ENCODE measurements at places on chromosomes 3 and 15.
A peak's percentile ranks its signal among the peaks of the same experiment; 100 is the strongest.

- no peak for DNase-seq
These were observed 18.3 kb upstream of the MED12L start for GRCh38 chr3:151067158-151067557.

- no peak for DNase-seq
These were observed 9.1 kb upstream of the INO80 start for GRCh38 chr15:41125063-41125669.

DNA sequence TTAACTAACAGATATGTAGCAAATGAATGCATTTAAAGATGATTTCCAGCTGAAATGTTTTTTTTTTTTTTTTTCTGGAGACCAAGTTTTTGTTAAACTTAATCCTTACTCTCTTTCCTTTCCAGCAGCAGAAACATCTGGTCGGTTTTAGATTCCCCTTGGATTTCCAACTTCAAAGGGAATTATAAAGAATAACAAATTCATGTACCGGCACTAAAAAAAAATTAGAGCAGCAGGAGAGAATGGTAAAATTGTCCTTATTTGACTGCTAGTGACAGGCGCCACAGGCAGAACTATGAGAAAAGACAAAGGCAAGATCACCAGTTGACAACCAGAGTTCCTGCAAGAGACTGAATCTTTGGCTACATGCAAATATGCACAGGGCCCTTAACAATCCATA is 393.3 kb downstream of the TIGIT start:
- no peak for DNase-seq

DNA sequence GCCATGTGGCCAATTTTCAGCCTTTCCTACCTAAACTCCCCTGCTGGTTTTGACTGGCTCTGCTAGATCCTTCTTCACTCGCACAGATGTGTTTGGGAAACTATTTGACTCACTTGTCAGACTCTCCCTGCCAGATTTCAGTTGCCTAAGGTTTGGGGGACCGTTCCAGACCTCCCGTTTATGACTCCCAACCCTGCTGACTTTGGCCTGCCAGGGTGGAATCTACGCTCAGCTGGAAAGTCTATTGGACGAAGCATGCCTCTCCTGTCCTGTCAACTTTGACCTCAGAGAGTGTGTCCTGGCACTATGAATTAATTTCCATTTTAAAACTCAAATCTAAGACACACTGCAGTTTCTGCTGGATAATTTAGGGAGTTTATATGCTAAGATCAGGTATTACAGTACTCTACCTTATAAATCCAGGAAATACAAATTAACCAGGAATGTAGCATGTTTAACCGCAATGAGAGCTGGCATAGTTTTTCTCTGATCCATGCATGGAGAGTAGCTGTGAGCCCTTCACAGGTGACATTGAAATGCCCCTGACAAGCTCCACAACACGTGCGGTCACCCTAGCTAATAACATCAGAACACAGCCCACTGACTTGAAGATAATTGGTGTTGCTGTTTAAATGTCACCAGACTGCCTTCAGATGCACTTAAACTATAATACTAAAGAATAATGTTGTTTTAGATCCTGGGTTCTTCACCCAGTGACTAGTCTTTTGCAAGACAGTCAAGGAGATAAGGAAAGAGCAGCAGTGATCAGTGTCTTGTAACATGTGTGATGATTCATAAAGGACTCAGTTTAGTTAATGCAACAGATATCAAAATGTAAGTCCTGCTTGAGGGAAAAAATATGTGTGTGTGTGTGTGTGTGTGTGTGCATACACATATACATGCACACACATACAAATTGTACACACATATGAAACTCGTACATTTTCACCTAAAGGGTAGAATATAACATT is 223.0 kb upstream of the MCTP2 start:
- DNase-seq: no peak

DNA sequence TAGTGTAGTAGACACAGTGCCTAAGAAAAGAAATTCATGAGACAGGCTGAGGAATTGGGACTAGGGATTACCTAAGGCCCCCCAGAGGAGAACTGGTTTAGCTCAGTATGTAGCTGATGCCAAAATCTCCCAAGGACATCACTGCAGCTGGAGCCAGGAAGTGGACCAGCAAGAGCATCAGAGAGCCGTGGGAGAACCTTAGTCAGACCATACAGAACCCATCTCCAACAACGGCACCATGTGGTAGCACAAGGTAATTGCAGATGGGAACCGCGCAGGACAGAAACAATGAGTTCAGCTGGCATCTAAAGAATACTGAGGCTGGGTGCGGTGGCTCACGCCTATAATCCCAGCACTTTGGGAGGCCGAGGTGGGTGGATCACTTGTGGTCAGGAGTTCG is 81.7 kb downstream of the WNT5A start:
- DNase-seq: no peak

- peak; percentile 29 for DNase-seq
These were observed 24.9 kb downstream of the ETFA start for GRCh38 chr15:76286271-76286879.

DNA sequence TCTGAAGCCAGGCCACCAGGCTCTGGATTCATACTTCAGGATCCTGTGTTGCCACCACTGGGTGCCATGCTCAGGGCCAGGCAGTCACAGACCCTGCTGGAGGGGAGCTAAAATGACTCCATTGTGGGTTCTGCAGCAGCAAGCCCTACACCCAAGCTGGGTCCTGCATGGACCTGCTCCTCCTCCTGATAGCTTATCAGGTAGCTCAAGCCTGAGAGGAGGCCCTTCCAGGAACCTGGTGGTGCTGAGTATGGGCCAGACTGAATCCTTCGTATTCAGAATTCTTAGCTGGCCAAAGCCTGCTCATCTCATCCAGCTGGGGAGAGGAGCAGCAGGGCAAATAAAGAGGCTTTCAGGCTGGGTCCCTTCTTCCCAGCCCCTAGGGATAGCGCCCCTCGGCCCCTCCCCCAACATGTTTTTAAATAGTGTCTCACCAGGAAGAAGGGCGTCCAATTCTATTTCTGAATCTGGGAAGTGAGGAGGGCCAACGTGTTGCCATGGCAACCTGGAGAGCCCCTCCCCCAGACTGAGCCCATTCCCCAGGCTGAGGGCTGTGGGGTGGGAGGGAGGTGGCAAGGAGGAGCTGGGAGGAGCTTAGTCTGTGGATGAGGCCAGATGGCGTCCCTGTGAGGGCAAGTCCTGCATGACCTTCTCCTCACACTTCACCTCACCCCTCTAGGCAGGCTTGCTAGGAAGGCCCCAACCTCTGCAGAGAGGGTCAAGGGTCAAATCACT is 11.0 kb upstream of the CAMKV start:
- DNase-seq: no peak

GRCh38 chr15:63319065-63319464 is 41.7 kb downstream of the APH1B start:
- DNase-seq: no peak

- DNase-seq: no peak
These were observed 59.3 kb upstream of the COL6A6 start for GRCh38 chr3:130457671-130458070.

Measured in activated gamma-delta T cell treated with Interleukin-2 at 50 U/mL for 16 hours (primary cell).